Muscle of arm (tissue), 14 donors: ENCODE measurements at places on chromosomes 7 and 10. TPM values are rescaled to one million over a fixed set of nuclear protein-coding genes. Genes with fewer than 3 reads are reported as not detected.

DNA sequence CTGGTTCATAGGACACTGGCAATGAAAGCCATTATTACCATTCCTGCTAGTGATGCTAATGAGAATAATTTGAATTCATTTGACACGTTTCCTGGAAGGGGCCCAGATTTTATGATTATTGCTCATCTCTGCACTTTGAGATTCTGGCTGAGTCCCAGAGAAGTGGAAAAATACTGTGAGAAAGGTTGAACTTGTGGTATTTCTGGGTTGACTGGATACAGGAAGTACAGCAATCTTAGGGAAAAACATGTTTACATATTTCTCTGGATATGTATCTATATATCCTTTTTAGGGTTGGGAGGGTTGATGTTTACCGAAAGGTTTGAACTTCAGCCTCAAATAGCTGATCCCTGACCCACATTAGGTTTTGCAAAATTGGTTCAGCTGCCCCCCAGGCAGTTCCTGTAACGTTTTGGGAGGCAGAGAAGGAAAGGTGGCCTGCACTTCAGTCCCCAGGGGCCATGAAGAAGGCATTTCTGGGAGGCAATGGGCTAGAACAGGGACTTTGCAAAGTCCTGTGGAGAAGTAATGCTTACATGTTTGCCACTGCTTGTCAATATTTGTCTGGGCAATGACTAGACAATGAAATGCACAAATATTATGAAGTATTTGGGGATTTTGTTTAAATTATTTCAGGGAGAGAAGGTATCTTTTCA lies 253.7 kb upstream of the PITRM1 start:
- no peak for DNase-seq

DNA sequence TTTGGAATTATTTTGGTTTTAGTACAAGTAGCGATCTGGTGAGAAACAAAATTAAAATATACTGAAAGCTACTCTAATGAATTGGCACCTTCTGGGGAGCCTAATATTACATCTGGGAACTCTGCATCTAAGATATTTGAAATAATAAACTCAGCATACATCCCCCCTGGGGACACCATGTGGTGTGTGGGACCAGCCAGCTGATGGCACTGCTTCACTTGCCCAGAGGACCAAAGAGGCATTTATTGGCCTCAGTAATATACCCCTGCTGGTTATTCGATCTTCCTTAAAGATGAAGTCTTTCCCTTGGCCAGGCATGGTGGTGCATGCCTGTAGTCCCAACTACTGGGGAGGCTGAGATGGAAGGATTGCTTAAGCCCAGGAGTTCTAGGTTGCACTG lies 195.1 kb upstream of the AUTS2 start:
- DNase-seq: no peak

GRCh38 chr10:80468806-80469421 lies 14.8 kb downstream of the TSPAN14 start:
- DNase-seq: no peak

DNA sequence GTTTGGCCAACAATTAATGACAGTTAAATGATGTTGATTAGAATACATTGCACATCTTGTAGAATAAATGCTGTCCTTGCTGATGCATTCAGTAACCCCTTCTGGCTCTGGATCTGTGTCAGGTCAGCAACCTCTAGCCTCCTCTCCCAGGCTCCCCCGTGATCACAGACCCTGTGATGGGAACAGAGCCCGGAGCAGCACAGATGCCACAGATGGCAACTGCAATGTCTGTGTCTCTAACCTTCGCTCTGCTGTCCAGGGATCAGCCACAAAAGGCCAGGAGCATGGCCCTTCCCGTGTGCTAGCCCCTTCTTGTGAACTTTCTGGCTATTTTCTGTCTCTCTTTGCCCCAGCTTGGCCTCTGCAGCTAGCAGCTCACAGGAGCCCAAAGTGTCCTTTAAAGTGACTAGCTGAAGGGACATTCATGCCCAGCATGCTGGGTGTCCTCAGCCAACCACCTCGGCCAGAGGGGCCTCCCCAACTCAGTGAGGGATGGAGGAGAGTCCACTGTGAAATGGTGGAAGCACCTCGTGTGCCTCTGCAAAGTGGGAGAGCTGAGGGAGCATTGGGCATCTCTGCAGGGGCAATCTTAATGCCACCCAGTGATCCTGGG lies 167.0 kb upstream of the TCERG1L start:
- DNase-seq: no peak

DNA sequence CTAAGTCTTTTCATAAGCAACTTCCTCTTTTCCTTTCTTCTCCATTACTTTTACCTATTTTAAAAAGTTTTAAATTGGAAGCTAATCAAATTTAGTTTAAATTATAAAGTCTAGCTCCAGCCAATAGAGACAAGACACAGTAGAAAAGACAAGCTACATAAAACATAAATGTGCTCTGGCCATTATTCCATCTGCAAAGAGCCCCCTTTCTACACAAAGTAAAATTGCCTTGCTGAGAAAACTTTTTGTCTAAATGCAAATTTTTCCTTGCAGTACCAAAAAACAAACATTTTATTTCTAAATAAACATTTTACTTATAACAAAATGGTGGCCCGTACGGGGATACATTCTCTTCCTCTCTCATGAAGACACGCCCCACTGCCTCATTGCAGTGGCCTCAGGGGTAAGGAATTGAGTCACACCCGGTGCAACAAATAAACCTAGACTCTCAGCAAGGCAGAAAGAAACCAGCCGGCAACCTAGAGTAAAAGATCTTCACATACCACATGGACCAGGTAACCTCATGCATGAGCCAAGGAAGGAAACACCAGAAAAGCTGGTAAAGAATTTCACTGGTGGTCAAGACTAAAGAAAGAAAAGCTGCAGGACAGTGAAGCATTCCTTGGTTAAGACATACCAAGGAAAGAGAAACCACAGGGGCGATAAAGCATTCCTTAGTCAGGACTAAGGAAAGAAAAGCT lies 71.6 kb upstream of the ZNF746 start:
- DNase-seq: no peak

DNA sequence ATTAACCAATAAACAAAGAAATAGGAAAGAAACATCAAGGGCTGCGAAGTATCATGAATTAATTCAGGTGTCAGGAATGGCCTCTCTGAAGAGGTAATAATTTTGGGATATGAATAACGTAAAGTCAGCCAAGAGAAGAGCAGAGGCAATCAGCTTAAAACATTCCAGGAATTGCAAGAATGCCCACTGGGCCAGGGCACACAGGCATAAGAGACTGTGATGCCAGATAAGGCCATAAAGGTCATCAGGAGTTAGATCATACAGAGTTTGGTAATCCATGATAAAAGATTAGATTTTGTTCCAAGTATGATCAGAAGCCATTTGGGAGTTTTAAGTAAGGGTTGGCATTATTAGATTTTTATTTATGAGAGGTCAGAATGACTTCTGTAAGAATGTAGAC lies 53.2 kb upstream of the ABCB4 start:
- DNase-seq: no peak

DNA sequence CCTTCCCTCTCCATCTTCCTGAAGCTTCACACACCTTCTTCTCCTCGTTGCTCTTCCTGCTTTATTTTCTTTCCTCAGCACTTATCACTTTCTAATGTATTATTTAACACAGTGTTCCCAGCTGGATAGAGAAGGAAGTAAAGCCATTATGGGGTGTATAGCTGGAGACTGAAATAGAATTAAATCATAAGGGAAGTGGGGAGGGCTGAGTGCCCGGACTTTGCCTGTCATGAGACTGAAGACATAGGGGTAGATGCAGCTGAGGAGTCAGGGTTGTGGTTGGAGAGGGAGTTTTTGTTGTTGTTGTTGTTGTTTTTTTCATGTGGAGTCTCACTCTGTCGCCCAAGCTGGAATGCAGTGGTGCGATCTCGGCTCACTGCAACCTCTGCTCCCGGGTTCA lies 65.3 kb downstream of the GALNT11 start:
- peak; percentile 2 for DNase-seq

DNA sequence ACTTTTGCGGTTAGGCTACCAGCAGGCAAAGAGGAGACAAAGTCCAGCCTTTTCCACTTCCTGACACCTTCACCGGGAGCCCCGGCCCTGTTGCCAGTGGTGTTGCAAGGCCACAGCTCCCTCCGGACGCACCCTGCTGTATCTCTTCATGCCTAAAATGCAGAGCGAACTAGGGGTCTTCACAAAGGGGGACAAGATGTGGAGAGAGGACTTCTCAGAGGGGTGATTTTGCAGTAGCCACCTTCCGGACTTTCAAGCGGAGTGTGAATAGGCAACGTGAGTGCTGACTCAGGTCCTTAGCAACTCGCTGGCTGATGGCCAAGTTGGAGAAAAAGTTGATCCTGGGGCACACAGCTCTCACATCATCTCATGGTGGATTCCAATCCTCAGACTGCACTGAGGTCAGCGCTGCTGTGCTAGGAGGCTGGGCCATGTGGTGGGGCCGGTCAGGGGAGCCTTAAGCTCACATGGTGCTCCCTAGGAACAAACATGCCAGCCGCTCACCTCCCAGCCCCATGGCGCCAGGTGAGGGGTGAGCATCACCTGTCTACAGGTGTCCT lies 166.3 kb downstream of the LCOR start:
- no peak for DNase-seq

Gene C10orf67
- 0.20 TPM for polyA plus RNA-seq
